Posterior vena cava (tissue), 2 donors: ENCODE measurements at places on chromosomes 2 and 18. TPM values are rescaled to one million over a fixed set of nuclear protein-coding genes. Genes with fewer than 3 reads are reported as not detected.

Gene PSTPIP2
- 8.9 TPM for total RNA-seq

Gene EHBP1
- 64.6 TPM for total RNA-seq

Gene ST3GAL5
- 20.4 TPM for total RNA-seq

DNA sequence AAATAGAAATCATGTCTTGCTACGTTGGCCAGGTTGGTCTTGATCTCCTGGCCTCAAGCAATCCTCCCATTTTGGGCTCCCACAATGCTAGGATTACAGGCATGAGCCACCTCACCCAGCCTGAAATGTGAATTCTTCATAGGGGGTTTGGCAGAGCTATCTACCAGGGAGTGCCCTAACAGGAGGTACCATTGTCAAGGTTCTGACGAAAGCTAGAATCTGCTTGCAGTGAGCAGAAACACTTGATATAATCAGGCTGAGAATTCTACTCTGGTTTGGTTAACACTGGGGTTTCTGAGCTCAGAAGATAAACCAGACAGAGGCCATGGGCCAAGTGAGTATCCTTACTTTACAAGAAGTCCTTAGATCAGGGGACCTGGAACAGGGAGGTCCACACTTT lies 7.2 kb upstream of the LAMA3 start:
- DNase-seq: no peak

DNA sequence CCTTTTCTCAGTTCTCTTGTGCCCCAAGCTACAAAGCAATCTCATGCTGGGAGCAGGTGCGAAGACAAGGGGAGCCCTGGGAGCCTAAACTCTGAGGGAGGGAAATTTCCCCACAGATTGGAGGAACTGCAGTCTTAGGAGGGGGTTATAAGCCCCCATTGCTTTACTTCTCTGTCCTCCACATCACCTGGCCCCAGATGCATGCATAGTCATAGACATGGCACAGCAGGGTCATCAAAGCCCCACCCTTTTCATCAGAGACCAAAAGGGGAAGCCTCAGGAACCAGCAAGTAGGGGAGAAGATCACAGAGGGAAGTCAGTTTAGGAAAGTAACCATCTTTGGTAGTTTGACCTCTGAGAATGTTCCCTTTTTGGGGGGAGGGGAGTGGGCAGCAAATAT lies 33.7 kb downstream of the LANCL1 start:
- DNase-seq: no peak

DNA sequence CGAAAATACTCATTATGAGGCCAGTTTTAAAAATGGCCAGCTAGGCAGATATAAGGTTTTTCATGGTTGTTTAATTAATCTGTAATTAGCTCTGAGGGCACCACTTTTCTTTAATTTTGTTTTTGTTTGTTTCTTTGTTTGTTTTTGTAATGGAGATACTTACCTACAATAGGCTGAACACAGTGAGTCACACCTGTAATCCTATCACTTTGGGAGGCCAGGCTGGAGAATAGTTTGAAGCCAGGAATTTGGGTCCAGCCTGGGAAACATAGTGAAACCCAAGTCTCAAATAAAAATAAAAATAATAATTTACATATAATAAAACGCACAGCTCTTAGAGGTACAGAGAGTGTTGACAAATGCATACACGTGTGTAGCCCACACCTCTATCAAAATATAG lies 56.8 kb upstream of the MSH2 start:
- DNase-seq: no peak
